Stimulated activated CD4-positive, alpha-beta T cell treated with anti-CD3 and anti-CD28 coated beads, Interleukin-1b, Interleukin-23, amount 100 ng/mL, for 4 hours (primary cell): ENCODE measurements at places on chromosomes 1 and 21.

DNA sequence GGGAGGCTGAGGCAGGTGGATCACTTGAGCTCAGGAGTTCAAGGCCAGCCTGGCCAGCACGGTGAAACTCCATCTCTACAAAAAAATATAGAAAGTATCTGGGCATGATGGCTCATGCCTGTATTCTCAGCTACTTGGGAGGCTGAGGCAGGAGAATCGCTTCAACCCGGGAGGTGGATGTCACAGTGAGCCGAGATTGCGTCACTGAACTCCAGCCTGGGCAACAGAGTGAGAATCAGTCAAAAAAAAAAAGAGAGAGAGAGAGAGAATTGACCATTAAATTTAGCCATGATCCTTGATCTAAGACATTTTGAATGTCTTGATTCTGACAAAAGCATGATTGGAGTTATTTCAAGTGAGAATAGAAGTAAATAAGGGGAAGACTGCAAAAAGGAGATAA lies 19.1 kb downstream of the RBM11 start:
- DNase-seq: no peak

- no peak for DNase-seq
Observed at GRCh38 chr1:211501711-211502400, 9.9 kb upstream of the RD3 start.

DNA sequence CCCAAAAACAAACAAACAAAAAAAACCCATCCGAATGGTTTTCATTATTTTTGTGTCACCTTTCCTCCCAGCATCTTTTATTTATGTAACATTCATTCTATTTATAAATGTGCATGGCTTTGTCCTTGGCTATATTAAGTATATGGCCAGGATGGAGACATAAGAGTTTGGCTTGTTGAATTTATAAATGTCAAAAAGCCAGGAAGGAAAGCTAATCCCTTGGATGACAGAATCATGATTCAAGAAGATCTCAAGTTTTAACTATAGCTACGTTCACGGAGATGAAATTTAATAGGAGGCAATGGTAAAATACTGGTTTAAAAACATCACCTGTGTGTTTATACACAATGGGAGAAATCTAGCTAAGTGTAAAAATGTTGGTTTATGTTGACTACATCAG lies 5.0 kb downstream of the CEP170 start:
- DNase-seq: no peak

DNA sequence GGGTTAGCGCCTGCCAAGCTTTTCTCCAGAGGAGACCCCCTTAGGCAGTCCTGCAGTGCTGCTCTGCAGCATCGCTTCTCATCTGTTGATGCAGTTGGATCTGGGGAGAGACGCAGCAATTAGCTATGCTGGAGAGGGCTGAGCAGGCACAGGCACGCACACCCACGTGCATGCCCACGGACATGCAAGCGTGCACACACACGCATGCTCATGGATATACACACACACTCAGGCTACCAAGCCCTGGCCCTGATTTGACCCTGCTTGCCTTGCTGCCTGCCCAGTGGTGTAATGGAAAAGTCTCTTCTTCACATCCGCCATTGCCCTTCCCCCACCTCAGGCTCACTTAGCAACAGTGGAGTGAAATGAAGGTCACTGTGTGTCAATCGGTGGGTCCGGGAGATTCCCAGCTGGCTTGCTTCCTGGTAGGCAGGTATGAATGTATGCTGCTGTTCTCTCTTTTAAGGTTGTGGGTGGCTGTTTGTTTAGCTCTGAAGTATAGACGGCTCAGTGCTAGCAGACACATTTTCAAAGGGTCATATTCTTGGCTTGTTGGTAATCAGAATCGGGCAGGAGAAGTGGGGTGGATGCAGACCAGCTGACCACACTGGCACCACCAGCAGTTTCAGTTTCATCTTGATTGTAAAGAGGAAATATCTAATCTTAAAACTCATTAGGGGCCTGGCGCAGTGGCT lies 9.5 kb downstream of the ATP1B1 start:
- DNase-seq: no peak

DNA sequence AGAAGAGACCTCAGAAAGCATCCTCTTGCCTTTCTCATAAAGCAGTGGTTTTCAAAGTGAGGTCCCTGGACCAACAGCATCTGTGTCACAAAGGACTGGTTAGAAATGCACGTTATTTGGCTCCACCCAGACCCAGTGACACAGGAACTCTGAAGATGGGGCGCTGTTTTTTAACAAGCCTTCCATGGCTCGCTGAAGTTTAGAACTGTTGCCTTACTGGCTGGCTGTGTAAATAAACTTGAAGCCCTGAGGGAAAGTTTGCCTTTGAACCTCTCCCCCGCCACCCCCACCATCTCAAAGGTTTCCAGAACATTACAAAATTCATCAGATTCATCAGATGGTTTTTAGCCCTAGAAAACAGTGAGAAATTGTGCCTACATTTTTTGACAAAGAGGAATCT lies 21.8 kb upstream of the IKBKE start:
- no peak for DNase-seq

DNA sequence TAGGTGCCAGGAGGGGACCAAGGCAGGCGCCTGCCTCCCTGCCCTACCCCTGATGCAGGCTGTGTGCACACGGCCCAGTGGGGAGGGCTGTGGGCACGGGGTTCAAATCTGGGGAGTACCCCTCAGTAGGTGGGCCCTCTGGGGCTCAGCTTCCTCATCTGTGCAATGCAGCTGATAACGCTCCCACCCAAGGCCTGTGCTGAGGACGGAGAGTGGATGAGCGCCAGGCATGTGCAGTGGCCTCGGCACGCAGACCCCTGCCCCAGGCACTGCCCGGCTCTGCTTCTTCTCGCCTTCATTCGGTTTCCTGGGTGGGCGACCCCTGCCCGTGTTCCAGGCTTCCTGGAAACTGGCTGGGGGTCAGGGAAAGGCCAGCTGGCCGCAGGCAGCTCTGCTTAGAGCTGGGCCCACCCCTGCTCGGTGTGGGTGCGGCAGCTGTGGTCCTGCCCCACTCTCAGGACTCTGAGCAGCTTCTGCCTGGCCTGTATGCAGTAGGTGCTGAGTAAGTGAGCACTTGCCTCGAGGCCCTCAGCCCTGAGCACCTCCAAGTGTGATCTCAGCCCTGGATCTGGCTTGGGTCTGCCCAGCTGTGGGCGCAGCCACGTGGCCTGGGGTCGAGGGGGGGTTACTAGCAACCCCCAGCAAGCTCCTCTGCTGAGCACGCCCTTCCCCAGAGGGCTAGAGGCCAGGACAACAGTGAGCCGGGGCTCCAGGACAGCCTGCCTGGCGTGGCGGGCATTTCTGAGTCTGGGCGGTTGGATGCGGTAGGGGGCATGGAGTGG lies 11.9 kb upstream of the TNFRSF14 start:
- DNase-seq: no peak

GRCh38 chr21:14271053-14271452 lies 55.1 kb downstream of the RBM11 start:
- no peak for DNase-seq

DNA sequence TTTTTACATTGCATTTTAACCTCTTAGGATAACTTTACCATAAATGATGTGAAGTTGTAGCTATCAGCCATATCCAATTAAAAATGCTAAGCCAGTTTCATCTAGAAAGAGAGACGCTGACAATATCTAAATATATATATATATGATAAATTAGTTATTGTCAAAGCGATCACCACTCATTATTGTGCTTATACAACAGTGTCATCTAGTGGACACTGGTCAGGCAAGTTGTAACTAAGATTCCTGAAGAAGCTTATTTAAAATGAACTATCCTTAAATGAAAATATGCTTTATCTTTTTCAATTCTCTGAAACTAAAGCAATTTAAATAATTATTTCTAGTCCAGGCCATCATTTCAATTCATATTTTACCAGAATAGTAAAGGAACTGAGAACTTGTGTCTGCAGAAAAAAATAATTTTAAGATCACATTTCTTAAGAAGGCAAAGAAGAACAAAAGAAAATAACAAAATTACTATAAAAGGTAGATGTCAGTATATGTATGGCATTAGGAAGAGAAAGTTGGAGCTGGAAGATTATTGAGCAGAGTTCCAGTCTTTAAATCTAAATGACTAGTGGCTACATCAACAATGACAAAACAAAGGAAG lies 193.3 kb upstream of the SNX7 start:
- no peak for DNase-seq

DNA sequence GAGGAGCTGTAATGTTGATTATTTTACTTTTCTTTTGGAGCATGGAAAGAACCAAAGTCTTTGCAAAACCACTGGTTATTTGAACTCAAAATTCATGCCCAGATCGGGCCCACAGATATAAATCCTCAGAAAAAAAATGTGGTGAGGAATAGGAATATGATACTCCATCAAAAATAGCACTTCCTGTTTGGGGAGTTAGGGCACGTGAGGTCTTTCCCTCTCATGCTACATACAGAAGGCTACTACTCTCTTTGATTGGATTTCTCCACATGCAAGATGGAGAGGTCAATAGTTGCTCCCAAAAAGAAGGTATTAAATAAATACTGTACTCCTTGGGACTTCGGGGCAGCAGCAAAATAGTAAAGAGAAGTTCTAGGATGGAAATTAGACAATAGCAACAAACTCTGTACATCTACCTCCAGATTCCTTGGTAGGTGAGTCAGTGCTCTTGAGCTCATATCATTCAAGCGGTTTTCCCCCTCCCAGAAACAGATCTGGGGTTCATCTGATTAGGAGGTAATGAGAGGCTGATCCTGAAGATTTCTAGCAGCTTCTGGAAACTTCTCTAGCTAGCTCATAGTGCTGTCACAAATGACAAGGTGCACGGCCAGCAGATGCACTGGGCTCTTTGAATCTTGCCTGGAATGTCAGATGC lies 47.1 kb downstream of the SLC9C2 start:
- DNase-seq: no peak

DNA sequence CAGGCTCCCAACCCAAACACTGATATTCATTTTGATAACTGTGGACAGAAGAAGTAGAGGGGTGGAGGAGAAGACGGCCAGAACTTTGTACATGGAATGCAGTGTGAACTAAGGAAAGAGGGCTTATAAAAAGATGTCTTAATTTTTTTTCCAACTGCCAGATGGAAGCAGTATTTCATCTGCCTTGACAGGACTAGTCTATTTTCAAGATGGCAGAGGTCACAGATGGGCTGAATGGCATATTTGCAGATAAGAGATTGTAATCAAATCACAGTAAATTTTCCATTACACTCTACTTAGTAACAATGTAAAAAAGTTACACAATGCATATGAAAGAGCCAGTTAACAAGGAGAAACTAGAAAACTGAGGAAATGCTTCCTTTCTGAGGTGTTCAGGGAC lies 246.8 kb upstream of the FMN2 start:
- no peak for DNase-seq

DNA sequence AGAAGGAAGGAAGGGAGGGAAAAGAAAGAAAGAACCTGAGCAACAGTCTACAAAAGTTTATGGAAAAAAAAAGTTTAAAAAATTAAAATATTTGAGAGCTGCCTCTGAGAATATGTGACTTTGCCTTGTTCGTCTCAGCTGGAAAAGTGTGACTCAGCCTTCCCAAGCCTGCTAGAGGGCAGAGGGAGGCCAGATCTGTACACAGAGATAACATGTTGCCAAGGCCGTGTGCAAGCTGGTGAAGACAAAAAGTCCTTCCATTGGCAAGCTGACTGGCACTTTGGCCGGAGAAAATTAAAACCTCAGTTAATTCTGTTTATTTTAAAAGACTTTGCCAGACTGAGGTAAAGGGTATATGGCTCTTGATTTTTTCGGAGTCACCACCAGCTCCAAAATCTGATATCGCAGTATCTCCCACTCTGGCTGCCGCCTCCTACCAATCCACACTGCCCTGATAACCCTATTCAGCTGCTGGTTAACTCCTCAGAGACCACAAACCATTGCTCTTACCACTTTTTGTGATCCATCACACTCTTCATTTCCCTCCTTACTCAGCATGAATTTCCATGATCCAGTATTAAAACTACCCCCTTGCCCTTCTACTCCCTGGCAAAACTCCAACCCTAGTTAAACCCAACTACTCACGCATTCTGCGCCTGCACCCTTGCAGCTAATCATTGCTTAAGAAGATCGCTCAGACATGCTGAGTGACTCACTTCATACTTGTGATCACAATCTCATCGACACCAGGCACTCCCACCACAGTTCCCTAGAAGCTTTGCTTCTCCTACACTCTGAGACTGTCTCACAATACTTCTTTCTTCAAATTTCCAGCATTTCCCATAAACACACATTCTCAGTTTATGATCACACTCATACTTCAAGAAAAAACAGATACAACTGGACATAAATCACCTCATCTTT lies 5.7 kb upstream of the PPP1R15B start:
- peak; percentile 23 for DNase-seq
